CD4-positive, alpha-beta T cell treated with Interleukin-15 for 4 hours (primary cell): ENCODE measurements at places on chromosomes 12 and 14.

- no peak for DNase-seq
Measured at GRCh38 chr14:56268039-56268438, 149.8 kb downstream of the PELI2 start.

- DNase-seq: no peak
Measured at GRCh38 chr14:24701062-24701461, 67.1 kb upstream of the GZMB start.

DNA sequence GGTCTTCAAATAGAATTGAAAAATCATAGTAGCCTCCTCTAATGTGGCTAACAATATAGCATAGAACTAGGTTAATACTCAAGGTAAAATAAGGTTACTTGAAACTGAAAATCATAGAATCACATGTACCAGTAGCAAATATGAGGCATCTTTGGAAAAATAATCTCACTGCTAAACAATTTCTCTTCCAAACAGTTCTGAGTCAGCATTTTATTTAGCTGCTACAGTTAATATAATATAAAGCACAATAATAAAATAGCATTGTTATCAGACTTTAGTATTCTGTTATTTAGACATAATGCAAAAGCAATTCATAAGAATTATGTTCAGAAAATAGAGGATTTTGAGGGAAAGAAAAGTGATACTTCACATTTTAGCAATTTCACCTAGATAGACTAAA lies 35.0 kb downstream of the ERO1A start:
- DNase-seq: no peak

GRCh38 chr14:39265033-39265432 lies 31.3 kb downstream of the MIA2 start:
- DNase-seq: no peak

GRCh38 chr12:111085096-111085495 lies 164.7 kb upstream of the MYL2 start:
- no peak for DNase-seq

- DNase-seq: no peak
Measured at GRCh38 chr14:35297706-35298105, 5.5 kb downstream of the PSMA6 start.

DNA sequence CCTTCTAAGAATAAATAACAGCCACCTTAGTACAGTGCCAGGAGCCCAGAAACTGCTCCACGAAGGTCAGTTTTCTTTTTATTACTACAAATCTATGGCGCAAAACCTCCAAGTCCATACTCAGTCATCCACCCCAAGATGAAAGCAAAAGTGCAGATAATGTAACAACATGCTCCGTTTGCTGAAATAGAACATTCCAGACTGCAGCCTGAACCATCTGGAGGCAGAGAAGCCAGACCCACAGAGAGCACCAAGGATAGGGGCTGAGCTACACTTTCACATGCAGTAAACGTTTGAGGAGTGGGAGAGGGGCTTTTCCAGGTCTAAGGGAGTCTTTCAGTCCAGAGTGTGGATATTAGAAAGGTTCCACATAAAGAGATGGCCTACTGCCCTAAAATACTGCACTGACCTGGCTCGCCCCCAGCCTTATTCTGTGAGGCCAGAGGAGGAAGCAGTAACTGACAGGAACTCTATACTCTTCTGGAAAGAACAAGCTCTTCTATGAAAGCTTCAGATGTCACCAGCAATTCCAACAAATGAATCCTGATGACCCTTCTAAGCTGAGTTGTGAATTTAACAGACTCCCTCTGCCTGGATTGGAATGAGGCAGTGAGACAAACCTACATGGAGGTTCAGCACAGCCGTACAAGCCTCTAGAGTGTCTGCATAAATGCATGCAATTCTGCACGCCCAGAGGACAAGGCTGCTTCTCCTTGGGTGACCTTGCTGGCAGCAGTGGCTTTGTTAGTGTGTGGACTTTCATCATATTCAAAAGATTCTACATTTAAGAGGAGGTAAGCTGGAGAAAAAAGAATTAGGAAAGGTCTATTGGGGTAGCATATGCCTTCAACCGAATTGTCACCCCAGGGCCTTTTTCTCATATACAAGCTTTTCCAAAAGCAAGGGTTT lies 153.9 kb upstream of the EGLN3 start:
- no peak for DNase-seq

- DNase-seq: no peak
Measured at GRCh38 chr12:14471497-14471896, 96.2 kb downstream of the PLBD1 start.

DNA sequence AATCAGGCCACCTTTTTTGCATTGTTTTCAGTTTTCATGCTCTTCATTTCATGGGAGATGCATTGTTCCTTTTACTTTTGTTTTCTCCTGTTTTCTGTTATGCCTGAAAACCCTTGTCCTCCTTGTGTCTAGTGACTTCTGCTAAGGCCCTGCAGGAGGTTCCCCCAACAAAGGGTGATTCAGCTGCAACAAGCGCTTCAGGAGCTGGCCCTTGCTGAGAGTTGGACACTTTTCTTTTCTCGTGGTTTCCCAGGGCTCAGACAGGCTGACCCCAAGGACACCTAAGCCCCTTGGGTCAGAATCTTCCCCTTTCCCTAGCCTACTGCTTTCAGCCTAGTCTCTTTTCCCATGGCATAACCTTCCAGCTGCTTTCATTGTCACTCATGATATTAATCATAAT lies 98.9 kb downstream of the PLXNC1 start:
- DNase-seq: no peak

- DNase-seq: no peak
Measured at GRCh38 chr14:61811882-61812346, 49.7 kb downstream of the SNAPC1 start.

- no peak for DNase-seq
Measured at GRCh38 chr14:35255711-35256110, 36.5 kb upstream of the PSMA6 start.

DNA sequence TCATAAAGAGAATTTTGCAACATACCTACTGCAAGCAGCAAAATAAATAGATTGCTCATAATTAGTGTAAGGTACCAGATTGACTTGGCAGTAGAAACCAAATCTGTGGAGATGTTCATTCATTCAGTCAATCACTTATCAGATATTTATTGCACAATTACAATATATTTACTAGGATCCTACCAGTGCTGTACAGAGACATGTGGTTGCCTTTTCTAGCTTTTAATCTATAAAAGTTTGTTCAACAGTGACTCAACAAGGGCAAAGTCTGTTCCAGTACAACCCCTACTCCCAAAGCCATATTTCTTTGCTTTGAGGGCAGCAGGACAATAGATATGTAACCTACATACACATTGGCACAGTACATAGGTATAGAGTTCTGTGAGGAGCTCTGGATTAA lies 27.3 kb downstream of the ABCD2 start:
- no peak for DNase-seq

- no peak for DNase-seq
Measured at GRCh38 chr14:49882826-49883694, 9.8 kb upstream of the ARF6 start.
